ENCODE measurements at places on chromosomes 2 and 18. TPM values are rescaled to one million over a fixed set of nuclear protein-coding genes. Genes with fewer than 3 reads are reported as not detected.

DSG4 gene
- polyA plus RNA-seq = not detected

C2orf66 gene
- polyA plus RNA-seq = 0.06 TPM

IL1RL1 gene
- polyA plus RNA-seq = 28.8 TPM

AQP4 gene
- polyA plus RNA-seq = not detected

TMEM18 gene
- polyA plus RNA-seq = 20.0 TPM

IL1RN gene
- 21.7 TPM for polyA plus RNA-seq

TMEM200C gene
- polyA plus RNA-seq = 0.01 TPM

SMYD1 gene
- polyA plus RNA-seq = 0.06 TPM

COBLL1 gene
- polyA plus RNA-seq = 7.0 TPM
